DMS 273 treated with DMSO at 0.1 percent for 48 hours (cell line): ENCODE measurements at places on chromosomes 4 and X.

GRCh38 chr4:60809486-60809800 is 390.7 kb upstream of the ADGRL3 start:
- no peak for DNase-seq

DNA sequence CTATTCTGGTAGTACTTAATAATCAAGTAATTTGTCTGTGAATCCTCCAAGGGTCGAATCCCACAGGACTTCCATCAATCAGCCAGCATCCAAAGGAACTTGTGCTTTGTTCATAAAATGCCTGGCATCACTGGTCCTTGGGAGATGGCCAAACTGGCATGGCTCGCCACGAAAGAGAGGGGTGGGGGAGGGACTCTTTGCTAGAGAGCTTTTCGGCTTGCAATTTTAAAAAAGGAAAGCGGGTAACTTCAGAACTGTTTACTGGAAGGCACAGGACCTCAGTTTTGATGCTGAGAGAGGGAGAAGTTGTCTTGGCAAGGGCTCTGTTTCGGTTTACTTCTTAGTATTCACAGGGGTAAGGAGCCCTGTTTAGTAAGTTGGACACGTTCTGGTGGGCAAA is 79.4 kb upstream of the FHL1 start:
- no peak for DNase-seq

DNA sequence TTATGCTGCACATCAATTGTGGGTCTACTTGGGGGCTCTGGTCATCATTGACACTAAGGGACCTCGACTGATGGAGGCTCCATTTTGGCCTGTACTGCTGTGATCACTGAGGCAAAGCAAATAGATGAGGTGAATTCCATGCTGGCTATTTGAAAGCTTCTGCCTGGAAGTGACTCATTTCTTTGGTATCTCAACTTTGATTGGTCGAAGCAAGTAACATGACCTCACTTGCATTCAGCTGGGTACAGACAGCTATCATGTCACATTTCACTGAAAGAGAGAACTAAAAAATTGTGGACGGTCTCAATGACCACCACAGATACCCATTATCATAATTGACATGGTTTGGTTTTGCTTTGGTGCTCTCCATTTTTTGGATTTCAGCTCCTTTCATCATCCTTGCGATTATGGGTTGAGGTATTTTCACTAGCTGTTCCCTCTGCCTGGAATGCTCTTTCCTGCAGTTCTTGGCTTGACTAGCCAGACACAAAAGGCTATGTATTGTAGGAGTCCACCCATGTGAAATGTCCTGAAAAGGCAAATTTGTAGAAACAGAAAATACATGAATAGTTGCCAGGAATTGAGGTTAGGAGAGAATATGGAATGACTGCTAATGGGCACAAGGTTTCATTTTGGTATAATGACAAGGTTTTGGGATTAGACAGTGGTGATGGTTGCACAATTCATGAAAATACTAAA is 369.2 kb upstream of the LCORL start:
- DNase-seq, result no peak

DNA sequence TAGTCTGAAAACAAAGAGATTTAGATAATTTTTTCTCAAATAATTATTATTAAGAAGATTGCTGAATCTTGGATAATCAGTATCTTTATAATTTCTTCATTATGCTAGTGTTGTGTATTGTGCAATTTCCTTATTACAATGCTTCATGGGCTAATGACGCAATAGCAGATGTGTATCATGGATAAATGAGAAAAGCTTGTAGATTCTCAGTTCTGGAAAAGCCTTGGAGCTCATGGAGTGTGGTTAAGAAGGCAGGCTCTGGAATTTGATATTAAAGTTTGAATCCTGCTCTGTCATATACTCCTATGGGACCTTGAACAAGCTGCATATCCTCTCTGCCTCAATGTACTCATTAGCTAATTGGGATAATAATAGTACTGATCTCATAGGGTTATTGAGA is 18.9 kb upstream of the CXCL8 start:
- DNase-seq, result no peak

GRCh38 chr4:8900588-8900987 is 28.9 kb upstream of the HMX1 start:
- no peak for DNase-seq

DNA sequence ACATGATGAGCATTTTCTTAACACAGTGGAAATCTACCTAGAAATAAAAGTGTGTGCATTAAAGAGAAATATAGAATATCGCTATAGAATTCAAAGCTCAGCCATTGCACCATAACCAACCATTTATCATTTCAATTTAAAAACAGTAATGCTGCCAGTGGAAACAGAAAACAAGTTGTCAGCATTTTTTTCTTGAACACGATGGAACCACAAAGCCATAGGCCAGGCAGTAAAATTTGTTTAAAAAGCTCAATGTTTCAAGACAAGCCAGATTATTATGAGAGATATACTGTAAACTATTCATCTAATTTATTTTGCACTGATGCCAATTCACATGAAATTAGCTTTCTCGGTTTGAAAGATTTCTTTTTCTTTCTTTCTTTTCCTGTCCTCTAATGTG is 46.7 kb upstream of the NRK start:
- DNase-seq, result no peak

DNA sequence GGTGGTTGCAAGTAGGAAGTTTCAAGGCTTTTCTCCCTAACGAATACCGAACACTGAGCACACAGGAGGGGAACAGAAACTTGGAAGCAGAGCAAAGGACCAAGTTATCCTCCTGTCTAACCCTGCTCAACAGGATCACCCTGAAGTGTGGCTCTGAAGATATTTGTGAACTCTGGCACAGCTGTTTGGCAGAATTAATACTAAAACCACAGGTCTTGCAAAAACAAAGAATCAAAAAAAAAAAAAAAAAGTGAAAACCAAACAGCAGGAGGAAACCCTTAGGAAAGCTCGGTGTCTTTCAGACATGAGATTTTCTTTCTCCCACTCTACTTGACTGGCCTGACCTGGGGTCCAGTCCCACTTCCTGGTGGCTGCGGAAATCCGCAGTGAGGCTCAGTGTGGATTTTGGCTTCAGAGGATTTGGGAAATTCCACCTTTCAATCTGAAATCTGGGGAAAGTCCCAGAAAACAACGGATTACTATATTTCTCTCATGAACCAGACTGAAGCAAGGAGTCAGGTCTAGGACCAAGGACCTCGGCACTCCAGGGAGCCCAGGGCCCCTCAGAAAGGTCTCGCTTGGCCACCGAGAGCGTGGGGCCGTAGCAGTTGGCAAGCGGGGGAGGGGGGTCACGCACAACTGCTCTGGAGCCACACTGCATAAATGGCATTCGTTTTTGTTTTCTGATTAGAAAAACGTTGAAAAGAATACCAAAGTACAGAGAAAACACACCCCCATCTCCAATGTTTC is 867 bp downstream of the TIFA start:
- no peak for DNase-seq

- DNase-seq, result no peak
Measured at GRCh38 chrX:152306331-152306730, 144.8 kb downstream of the GABRA3 start.
